ENCODE measurements at places on chromosomes 13 and 19.

DNA sequence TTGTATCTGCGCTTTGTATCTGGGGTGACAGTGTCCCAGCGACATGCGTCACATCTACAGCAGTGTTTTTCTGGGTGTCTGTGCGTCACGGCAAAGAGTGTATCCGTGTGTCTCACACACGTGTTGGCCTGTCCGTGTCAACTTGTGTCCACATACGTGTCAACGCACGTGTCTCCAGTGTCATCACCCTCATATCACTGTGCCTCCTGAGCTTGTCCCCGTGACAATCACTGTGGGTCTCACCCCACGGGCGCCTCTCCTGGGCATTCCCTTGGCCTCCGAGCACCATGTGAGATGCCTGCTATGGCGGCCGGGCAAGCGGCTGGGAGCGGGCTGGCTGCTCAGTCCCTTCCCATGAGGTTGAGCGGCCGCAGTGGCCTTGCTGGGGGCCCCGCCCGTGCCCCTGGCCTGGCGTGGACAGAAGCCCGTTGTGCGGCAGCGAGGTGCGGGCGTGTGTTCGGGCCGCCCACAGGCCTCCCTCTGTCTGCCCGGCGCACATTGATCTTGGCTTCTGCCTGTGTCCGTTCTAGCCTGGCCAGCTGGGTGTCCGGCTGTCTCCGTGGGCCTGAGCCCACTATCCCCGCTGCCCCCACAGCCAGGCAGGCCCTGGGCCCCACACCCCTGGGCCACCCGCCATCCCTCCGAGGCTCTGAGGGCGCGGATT, 6.4 kb downstream of the NFIX start:
- no peak for DNase-seq

DNA sequence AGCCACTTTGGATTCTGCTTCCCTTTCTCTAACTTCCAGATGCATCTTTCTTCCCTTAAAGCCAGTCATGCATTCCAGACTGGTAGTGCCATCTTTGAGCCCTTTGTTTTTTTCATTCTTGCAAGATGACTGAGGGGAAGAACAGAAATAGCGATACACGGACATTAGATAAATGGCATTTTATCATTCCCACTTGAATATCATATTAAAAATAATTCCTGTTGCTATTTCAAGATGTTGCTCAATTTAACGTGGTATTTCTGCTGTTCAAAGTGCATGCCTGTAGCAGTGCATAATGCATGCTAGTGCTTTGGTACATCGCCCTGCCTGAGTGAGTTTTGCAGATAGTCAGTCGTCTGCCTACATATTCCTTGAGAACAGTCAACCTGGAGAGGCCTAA, 140.6 kb upstream of the FRY start:
- no peak for DNase-seq

DNA sequence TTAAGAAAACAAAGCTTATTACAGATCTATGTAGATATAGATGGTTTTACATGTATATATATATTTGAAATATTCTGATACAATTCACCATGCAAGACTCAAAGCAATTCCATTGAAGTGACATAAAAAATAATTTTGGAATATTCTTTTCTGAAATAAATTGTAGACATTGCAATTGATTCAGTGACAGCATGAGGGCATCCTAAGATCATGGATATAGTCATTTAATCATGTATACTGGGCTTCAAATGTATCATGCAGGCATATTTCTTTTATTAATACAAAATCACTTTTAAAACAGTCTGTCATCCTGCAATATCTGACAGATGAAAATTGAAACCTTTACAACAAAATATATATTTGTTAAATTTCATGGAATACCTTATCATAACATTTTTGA, 286.7 kb upstream of the SLITRK6 start:
- DNase-seq = no peak

DNA sequence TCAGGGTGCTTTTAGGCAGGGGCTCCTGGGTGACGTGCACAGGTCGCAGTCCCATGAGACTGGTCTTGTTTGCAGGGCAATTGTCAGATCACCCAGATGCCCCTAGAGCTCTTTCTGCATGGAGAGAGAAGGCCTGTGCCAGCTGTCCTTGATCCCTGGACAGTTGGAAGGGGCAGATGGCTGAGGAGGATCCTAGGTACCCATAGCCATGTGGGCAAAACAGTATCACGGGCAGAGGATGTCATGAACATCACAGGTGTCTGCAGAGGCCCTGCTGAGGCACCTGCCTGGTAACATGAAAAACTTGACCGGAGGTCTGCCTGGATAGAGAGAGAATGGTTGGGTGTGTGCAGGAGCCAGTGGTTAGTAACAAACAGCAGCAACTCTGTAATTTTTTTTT, 99.3 kb downstream of the ZNF536 start:
- DNase-seq = no peak

DNA sequence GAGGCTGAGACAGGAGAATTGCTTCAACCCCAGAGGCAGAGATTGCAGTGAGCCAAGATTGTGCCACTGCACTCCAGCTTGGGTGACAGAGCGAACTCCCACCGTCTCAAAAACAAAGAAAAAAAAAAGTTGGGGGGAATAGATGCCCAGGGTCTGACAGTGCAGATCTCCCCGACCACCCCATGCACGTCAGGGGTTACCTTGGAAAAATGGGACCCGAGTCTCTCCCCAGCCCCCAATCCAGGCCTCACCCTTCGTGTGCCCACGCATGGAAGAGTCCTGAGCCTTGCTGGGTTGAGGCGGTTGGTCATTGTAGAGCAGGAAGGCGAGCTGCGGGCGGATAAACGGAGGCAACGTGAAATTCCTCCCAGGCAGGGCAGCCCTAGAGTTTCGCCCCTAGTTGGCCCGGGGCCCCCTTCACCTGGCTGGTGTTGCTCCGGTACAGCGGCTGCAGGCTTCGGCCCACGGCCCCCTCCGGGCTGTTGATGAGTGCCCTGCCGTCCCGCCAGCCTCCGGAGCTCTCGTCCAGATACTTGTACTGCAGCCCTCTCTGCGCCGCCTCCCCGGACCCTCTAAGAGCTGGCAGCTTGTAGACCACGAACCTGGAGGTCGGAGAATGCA, 588 bp downstream of the DNASE2 start:
- no peak for DNase-seq
